Hindlimb muscle (tissue), 1 donor: ENCODE measurements at places on chromosomes 2 and 18. TPM values are rescaled to one million over a fixed set of nuclear protein-coding genes. Genes with fewer than 3 reads are reported as not detected.

- DNase-seq = no peak
Observed at GRCh38 chr2:204026294-204026693, 89.7 kb downstream of the ICOS start.

The SCN7A gene
- polyA plus RNA-seq = 46.2 TPM

DNA sequence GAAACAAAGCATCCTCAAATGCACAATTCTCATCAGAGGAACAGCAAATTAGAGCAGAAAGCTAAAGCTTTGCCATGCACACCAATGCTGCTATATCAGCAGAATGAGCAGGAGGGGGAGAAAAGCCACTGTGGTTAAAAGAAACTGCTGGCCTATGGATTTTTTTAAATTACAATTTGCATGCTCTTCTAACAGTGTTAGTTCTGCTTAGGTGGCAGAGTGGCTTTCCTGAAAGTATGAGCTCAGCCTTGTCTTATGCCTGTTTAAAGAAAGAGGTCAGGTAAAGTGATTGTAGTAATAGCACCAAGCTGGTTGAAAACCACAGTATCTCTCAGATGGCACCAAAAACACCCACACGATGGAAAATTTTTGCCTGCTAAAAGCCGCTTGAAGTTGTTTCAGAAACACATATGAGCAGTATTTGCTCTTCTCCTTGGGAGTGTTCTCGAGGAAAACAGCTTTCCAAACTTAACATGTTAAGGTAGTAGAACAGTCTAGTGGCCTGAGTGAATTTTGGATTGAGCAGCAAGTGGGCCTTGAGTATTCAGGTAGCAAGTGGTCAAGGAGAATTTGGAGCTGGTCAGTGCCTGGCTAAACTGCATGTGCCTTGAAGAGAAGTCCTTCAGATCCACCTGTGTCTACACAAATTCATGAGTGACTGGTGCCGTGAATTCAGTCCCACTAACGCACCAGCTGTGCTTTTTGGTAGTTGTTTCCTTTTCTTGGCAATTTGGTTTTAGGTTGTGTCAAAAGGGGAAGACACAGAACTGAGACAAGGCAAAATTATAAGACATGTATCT lies 19.6 kb upstream of the NDUFV2 start:
- no peak for DNase-seq

- no peak for DNase-seq
Observed at GRCh38 chr2:232342635-232343565, 35.7 kb upstream of the ALPP start.
